ENCODE measurements at places on chromosomes 2 and 18. TPM values are rescaled to one million over a fixed set of nuclear protein-coding genes. Genes with fewer than 3 reads are reported as not detected.

DNA sequence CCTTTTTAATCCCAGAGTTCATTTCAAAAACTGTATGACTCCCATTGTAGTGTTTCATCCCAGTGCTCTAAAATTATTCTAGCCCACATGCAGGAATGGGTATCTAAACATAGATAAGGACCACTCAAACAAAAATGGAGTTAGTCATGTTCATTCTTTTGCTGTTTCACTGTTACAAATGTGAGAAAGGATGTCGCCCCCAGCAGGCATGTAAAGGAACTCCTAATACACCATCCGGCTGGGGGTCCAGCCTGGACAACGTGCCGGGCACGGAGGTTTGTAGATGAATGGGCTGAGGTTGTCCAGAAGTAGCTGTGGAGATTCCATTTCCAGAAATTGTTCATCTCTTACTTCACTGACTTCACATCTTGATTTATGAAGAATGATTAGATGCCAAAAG is 101.9 kb upstream of the RAB12 start:
- H3K4me3 ChIP-seq, result no peak overlapping the region
- no peak overlapping the region for H3K27ac ChIP-seq
- H3K27me3 ChIP-seq, result no peaks in the 10 kb centered on the region
- H3K4me1 ChIP-seq, result no peaks in the 10 kb centered on the region
- no peak for DNase-seq

GRCh38 chr2:146652311-146652710 is 1192.5 kb upstream of the ACVR2A start:
- no peak overlapping the region for H3K4me3 ChIP-seq
- no peaks in the 10 kb centered on the region for H3K4me1 ChIP-seq

DNA sequence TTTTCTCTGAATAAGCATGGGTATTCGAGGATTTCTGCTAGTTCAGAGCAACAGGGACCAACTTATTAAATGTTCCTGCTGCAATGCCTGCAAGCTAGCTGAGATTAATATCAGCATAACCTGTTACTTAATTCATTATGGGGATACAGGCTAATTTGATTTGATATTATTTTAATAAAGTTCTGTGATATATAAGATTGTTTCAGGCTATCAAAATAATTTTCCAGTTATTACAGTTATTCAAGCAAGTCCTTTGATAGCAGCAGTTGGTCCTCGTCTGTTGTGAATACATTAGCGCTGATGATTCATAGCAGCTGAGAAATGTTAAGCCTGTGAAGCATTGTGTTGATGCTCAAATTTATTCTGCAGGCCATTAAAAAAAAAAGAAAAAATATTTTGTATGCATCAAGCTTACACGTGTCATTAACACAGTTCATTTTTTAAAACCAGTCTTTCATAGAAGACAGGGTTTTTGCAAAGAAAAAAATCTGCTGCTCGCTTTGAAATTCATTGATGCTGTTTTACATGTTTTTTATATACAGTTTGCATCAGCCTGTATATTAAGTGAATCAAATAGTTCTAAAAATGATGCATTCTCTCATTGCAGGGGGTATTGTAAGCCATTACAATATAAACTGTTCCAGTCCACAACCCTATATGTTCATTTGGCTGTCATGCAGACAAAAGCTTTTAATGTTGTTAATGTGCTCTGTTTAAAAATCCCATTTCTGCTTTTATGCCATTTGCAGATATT is 482.5 kb downstream of the BCL11A start:
- H3K36me3 ChIP-seq, result no peaks in the 10 kb centered on the region
- no peaks in the 10 kb centered on the region for H3K4me1 ChIP-seq
- no peaks in the 10 kb centered on the region for H3K27me3 ChIP-seq
- no peak overlapping the region for H3K4me3 ChIP-seq

GRCh38 chr2:58407487-58407886 is 166.4 kb upstream of the FANCL start:
- DNase-seq, result no peak
- H3K27ac ChIP-seq, result no peak overlapping the region
- H3K36me3 ChIP-seq, result no peaks in the 10 kb centered on the region
- no peaks in the 10 kb centered on the region for H3K4me1 ChIP-seq

- no peaks in the 10 kb centered on the region for H3K4me1 ChIP-seq
- no peak for DNase-seq
- H3K36me3 ChIP-seq, result no peaks in the 10 kb centered on the region
- H3K27me3 ChIP-seq, result no peaks in the 10 kb centered on the region
- no peak overlapping the region for H3K27ac ChIP-seq
- H3K4me3 ChIP-seq, result no peak overlapping the region
These were observed 625.3 kb upstream of the LRRTM4 start for GRCh38 chr2:78147466-78147865.

GRCh38 chr2:209388446-209389037 is 35.3 kb upstream of the MAP2 start:
- H3K4me3 ChIP-seq, result no peak overlapping the region
- no peak for DNase-seq
- H3K36me3 ChIP-seq, result no peaks in the 10 kb centered on the region
- H3K27me3 ChIP-seq, result no peaks in the 10 kb centered on the region
- H3K27ac ChIP-seq, result no peak overlapping the region
- H3K4me1 ChIP-seq, result no peaks in the 10 kb centered on the region

DNA sequence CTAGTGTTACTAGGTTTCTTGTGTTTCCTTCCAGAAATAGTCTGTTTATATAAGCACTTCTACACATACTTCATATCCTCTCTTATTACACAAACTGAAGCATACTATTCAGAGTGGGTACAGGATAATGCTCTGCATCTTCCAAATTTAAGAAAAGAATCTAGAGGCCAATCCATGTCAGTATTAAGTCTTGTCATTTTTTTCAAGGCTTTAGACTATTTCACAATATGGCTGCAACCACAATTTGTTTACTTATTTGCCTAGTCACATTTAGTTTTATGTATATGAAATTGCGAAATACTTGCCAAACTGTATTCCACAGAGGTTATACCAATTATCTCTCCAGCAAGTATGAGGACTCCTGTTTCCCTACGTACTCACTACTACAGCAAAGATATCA is 27.9 kb downstream of the IWS1 start:
- no peaks in the 10 kb centered on the region for H3K4me1 ChIP-seq
- H3K27me3 ChIP-seq, result no peaks in the 10 kb centered on the region
- no peak for DNase-seq
- no peak overlapping the region for H3K27ac ChIP-seq
- peaks cover 42% of the 10 kb centered on the region for H3K36me3 ChIP-seq

DNA sequence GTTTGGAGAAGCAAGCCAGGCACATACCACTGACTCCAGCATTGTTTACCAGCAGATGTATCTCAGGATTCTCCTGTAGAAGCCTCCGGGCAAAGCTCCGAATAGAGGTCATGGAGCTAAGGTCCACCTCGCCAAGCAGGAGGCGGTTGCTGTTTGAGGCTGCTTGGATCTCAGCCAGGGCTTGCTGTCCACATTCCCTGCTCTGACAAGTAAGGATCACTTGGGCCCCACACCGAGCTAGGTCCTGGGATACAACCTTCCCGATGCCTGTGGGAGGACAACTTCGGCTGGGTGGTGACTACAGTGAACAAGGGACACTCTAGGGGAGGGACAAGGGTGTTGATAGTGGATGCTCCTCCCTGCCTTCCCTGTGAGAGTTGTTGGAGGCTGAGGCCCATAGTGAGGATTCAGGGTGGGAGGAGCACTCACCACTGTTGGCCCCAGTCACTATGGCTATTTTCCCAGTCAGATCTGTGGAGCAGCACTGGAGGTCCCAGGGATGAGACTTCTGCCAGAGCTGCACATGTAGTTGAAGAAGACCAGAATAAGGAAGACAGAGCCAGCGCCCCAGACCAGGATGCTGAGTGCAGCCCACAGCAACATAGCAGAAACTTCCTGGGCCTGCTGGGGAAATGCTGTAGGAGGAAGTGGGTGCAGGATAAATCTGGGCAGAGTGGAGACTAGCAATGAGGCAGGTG is 8.3 kb downstream of the C2orf81 start:
- no peak overlapping the region for H3K4me3 ChIP-seq
- no peak for DNase-seq
- peaks cover 6% of the 10 kb centered on the region for H3K27me3 ChIP-seq
- no peak overlapping the region for H3K27ac ChIP-seq

DNA sequence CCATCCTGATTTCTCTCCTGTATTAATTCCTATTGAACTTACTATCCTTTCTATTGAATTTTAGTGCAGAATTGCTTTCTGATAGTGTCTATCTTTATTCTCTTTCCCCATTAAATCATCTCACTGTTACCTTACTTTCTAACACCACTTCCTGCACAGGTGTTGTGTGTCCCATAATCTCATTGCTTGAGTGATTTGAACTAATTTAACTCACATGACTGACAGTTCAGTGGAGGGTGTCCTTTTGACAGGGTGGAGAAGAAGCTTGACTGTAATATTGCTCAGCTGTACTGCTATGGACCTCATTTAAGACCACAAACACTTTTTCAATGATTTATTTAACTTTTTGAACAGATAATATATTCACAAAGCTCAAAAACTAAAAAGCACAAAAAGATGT is 211.8 kb downstream of the NRXN1 start:
- no peak for DNase-seq
- H3K36me3 ChIP-seq, result no peaks in the 10 kb centered on the region
- H3K27me3 ChIP-seq, result no peaks in the 10 kb centered on the region
- H3K4me3 ChIP-seq, result no peak overlapping the region

- no peak overlapping the region for H3K27ac ChIP-seq
- DNase-seq, result no peak
- no peak overlapping the region for H3K4me3 ChIP-seq
- H3K36me3 ChIP-seq, result no peaks in the 10 kb centered on the region
- no peaks in the 10 kb centered on the region for H3K27me3 ChIP-seq
These were observed 298.3 kb downstream of the ICOS start for GRCh38 chr2:204234879-204235278.

DNA sequence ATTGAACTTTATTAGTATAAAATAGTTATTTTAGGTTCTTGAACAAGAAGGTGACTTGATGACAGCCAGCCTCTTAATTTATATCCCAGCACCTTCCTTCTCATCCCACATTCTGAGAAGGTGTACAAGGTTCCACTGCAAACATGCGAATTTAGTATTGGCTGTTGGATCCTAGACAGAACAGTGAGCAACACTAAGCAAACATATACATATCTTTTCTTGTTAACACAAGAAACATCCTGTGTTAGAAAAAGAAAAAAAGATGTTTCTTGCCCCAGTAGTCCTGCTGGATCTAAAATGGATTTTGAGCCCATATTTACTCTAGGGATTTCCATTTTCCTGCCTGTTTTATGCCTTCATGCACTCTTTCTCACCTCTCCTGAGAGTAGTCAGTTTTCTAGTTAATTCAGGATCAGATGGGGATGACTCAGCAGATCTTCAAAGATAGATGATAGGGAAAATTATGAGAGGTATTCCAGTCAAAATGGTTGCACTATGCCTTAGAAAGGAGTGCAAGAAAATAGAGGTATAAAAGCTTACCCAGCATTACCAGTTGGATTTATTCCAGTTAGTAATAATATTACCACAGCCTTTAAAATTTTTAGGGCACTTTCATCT is 336.5 kb downstream of the MEIS1 start:
- no peaks in the 10 kb centered on the region for H3K4me1 ChIP-seq
- no peaks in the 10 kb centered on the region for H3K36me3 ChIP-seq
- DNase-seq, result no peak
- H3K27ac ChIP-seq, result no peak overlapping the region
- no peaks in the 10 kb centered on the region for H3K27me3 ChIP-seq

- H3K4me1 ChIP-seq, result peaks cover 83% of the 10 kb centered on the region
- H3K4me3 ChIP-seq, result no peak overlapping the region
- DNase-seq, result no peak
- peaks cover 14% of the 10 kb centered on the region for H3K36me3 ChIP-seq
- H3K27ac ChIP-seq, result no peak overlapping the region
These were observed 108.8 kb downstream of the DOCK10 start for GRCh38 chr2:224933431-224933830.

GRCh38 chr2:59967691-59968090 is 585.8 kb downstream of the BCL11A start:
- H3K27ac ChIP-seq, result no peak overlapping the region
- no peak for DNase-seq
- H3K4me1 ChIP-seq, result no peaks in the 10 kb centered on the region
- no peak overlapping the region for H3K4me3 ChIP-seq
- no peaks in the 10 kb centered on the region for H3K27me3 ChIP-seq

GRCh38 chr2:241379481-241380480 is 23.7 kb downstream of the FARP2 start:
- no peak overlapping the region for H3K27ac ChIP-seq
- no peak for DNase-seq
- H3K4me3 ChIP-seq, result no peak overlapping the region
- no peaks in the 10 kb centered on the region for H3K27me3 ChIP-seq
- peaks cover 5% of the 10 kb centered on the region for H3K36me3 ChIP-seq

- no peaks in the 10 kb centered on the region for H3K36me3 ChIP-seq
- no peak for DNase-seq
- H3K27me3 ChIP-seq, result no peaks in the 10 kb centered on the region
These were observed 44.6 kb downstream of the EMX1 start for GRCh38 chr2:72961853-72962468.

DNA sequence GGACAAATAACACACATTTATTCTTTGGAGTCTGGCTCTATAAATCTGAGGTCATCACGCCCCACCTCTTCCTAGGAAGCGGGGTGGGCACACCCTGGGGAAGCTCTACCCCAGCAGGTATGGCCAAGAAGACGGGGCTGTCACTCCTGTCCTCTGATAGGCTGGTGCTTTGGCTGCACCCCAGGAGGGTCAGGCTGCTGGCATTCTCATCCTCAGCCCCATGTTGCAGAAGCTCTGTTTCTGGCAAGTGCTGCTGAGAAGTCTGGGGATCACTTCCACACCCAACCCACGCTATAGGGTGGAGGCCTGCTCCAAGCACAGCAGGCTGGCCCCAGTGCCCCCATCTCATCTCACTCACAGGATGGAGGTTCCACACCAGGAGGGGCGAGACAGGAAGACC is 17.6 kb downstream of the ARHGEF4 start:
- H3K27me3 ChIP-seq, result no peaks in the 10 kb centered on the region
- no peak overlapping the region for H3K27ac ChIP-seq
- H3K4me1 ChIP-seq, result no peaks in the 10 kb centered on the region
- no peaks in the 10 kb centered on the region for H3K36me3 ChIP-seq

DNA sequence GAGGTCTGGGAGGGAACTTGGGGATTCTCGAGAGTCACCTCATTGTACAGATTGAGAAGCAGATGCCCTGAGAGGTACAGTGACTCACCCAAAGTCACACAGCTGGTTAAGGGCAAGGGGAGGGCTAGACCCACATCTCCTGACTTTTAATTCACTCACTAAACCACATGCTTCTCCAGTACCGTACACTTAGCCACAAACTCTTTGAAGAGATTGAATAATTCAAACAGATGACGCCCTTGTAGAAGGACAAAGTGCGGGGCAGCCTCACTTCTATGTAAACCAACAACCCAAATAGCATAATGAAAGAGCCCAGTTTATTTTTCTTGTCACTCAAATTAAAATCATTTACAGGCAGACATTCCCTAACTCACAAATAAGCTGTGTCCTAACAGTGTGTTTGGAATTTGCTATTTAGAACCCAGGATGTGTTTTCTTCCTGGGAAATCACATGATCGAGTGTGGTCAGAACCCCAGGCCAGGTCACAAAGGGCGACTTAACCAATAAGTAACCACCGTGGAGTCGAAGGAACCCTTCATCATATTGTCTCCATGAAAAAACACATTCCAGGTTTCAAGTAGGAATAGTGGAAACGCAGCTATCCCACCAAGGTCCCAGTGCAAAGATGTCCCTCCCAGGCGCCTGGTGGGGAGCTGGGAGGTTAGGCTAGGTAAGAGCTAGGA is 35.8 kb upstream of the PTPN4 start:
- H3K36me3 ChIP-seq, result no peaks in the 10 kb centered on the region
- no peaks in the 10 kb centered on the region for H3K4me1 ChIP-seq
- no peak overlapping the region for H3K27ac ChIP-seq
- H3K4me3 ChIP-seq, result no peak overlapping the region
- no peaks in the 10 kb centered on the region for H3K27me3 ChIP-seq
- no peak for DNase-seq

TXNDC2 gene
- total RNA-seq, result not detected

HNMT gene
- 0.78 TPM for total RNA-seq

TMEM17 gene
- total RNA-seq, result 0.35 TPM

HS1BP3 gene
- 9.5 TPM for total RNA-seq

TEKT4 gene
- not detected for total RNA-seq

SNTG2 gene
- 1.3 TPM for total RNA-seq

POTEI gene
- total RNA-seq, result not detected

Data from CD8-positive, alpha-beta memory T cell (primary cell).